ENCODE measurements at places on chromosomes 2 and 18. TPM values are rescaled to one million over a fixed set of nuclear protein-coding genes. Genes with fewer than 3 reads are reported as not detected.

The ALPG gene
- total RNA-seq, result under 0.01 TPM

The SEMA4F gene
- total RNA-seq, result 4.8 TPM

The ZAP70 gene
- total RNA-seq, result 19.1 TPM

The ZSWIM2 gene
- not detected for total RNA-seq

The FBXO41 gene
- total RNA-seq, result 10.5 TPM

The STK17B gene
- 30.4 TPM for total RNA-seq

The MXD1 gene
- 19.4 TPM for total RNA-seq

The IL18R1 gene
- total RNA-seq, result 1.3 TPM

The SMAD7 gene
- total RNA-seq, result 8.3 TPM

The DPP4 gene
- 0.27 TPM for total RNA-seq

The INHBB gene
- under 0.01 TPM for total RNA-seq

The DUSP11 gene
- total RNA-seq, result 18.6 TPM

The ASIC4 gene
- 0.27 TPM for total RNA-seq

The TWIST2 gene
- not detected for total RNA-seq

The GPR17 gene
- total RNA-seq, result not detected

The NEB gene
- total RNA-seq, result under 0.01 TPM

The MTA3 gene
- 3.5 TPM for total RNA-seq

The GRB14 gene
- not detected for total RNA-seq

The LTBP1 gene
- 4.3 TPM for total RNA-seq

The FBLN7 gene
- under 0.01 TPM for total RNA-seq

Measured in hematopoietic multipotent progenitor cell (in vitro differentiated cells).